Activated T-cell treated with anti-CD3 and anti-CD28 coated beads for 24 hours (primary cell): ENCODE measurements at places on chromosomes 16 and 17.

- DNase-seq: no peak
Measured at GRCh38 chr17:73359352-73359751, 47.6 kb upstream of the CDC42EP4 start.

DNA sequence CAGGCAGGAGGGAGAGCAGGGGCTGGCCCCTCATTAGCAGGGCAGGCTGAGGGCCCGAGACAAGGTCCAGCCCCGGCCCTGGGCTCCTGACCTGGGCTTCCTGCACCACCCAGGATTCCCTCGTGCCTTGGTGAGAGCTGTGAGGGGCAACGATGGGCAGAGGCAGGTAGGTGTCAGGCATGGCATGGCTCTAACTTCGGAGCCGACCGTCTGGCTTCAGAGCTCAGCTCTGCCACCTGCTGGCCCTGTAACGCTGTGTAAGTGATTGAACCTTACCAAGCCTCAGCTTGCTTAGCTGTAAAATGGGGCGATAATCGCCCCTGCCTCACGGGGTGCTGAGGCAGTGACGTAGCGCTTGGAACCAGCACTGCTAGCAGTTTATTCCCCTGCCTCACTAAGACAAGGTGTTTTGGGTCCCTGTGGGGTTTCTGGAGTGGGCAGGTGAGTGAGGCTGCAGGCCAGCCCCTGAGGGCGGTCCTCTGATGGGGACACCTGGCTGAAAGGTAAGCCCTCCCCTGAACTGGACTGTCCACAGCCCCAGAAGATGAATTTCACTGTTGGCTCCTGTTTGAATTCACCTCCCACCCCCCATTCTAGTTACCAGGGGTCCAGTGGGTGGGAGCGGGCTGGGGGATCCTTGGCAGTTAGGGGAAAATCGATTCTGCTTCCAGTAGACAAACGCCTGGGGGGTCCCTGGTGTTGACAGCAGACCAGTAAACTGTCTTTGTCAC lies 184.8 kb upstream of the GSE1 start:
- no peak for DNase-seq

DNA sequence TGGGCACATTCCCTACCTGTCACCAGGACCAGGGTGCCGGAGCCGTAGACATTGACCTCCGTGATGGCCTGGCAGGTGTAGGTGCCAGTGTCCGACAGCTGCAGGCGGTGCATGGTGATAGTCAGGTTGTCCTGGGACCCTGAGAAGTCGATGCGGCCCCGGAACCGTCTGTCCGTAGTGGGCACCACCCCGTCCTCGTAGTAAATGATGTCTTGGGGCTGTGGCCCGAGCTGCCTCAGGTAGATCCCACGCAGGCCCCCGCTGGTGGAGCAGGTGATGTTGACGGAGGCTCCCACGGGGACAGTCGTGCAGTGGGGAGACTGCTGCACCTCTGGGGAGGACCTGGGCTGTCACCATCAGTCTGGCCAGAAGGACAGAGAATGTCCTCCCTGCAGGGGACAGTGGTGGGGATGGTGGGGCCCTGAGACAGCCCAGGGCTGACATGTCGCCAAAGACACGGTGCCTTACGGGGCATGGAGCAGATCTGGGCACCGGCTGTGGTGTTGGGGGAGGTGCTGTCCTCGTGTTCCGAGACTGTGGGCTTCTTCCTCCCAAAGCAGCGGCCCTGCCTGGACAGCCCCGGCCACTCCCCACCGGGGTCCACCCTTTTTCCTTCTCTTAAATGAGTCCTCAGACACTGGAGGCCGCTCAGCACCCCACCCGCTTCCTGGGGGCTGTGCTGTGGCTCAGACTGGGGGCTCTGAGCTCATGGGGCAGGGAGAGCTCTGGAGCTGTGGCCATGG lies 586 bp downstream of the CD7 start:
- DNase-seq: no peak

- no peak for DNase-seq
Measured at GRCh38 chr16:48334325-48334724, 50.9 kb downstream of the SIAH1 start.
